ENCODE measurements at places on chromosomes 1 and 21. TPM values are rescaled to one million over a fixed set of nuclear protein-coding genes. Genes with fewer than 3 reads are reported as not detected.

- peak; percentile 45 for DNase-seq
Observed at GRCh38 chr1:161763522-161764098, 2.5 kb upstream of the ATF6 start.

The ERICH3 gene
- polyA plus RNA-seq: not detected

GRCh38 chr1:31164291-31164690 lies 75.4 kb downstream of the NKAIN1 start:
- DNase-seq: no peak

DNA sequence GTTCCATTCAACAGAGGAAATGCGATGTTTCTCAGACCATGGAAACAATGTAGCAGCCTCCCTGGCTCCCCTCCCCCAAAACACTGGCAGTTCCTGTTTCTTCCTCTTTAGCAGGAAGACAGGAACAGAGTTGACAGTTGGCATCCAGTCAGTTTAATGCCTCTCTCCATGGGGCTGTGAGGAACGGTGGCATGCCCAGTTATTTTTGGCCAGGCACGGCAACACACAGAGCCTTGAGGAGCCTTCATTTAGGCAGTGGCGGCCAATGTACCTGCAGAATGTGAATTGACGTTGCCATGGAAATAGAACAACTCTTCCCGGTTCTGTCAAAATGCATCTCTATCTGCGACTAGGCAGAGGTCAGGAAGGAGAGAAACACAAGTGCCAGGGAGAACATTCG lies 330.6 kb downstream of the DSCAM start:
- no peak for DNase-seq

The SPEN gene
- 8.7 TPM for polyA plus RNA-seq

The SRM gene
- polyA plus RNA-seq: 149 TPM

The GJA8 gene
- polyA plus RNA-seq: not detected

DNA sequence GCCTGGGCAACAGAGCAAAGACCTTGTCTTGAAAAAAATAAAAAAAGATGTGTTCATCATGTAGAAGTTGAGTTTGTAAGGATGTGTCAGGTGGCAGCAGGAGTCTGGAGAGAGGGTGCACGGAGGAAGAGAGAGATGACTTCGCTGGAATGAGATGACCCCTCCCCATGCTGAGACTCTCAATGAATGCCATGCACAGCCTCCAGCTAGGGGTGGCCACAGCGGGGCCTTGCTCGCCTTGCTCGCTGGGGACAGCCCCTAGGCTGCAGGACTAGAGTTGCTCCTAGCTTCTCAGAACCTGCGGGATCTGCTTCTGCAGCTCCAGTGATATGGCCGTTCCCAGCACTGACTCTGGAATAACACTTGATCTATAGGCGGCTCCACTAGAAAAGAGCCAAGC lies 6.6 kb upstream of the C2CD2 start:
- no peak for DNase-seq

- DNase-seq: no peak
Observed at GRCh38 chr21:29800056-29800455, 139.7 kb downstream of the GRIK1 start.

DNA sequence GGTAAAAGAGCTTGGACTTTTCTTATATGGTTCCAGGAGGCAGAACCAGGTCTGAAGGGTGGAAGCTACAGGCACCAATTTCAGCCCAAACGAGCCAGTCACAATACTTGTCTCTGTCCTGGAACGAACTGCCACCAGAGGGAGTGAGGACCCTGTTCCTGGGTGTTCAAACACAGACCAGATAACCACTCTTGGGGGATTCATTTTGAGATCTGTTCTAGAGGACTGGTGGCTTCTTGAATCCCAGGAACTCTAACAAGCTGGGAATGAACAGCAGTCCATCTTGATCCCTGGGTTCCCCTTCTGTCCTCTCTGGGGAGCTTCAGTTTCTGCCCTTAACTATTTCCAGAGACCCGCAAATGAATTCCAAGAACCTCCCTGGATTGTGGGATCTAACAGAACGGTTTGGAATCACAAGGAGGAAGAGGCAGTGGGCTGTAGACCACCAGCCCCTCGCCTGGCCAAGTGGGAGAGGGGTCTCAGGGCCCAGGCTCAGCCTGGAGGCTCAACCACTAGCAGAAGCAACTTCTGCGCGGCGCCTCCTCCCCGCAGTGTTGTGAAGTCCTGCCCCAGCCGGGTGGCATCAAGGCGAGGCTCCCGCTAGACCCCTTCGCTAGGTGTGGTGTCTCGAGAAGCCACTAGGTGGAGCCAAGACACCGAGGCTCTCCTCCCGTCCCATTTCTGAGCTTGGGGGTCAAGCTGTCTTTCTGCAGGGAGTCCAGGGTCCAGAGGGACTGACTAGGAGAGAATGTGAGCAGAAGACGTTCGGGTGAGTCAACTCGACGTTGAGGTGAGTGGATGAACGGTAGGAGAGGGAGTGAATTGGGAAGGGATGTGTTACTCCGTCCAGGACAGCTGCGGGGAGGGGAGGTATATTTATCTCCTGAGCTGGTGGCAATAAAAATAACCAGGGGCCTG lies 12.1 kb upstream of the NES start:
- DNase-seq: peak; percentile 79

GRCh38 chr1:223068900-223069665 lies 74.0 kb downstream of the TLR5 start:
- no peak for DNase-seq

DNA sequence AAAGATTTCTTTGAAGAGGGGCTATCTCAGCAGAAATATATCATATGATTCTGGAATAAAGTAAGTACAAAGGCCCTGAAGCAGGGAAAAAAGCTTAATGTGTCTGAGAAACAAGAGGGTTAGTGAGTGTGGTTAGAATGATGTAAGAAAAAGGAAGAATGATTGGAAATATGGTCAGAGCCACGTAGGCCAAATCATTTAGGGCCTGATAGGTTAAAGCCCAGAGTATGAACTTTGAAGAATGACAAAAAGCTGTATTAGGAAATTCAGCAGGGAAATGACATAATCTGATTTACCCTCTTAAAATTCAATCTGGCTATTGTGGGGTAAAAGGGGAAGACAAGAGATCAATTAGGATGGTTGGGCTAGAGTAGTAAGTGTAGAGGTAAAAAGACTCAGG lies 69.0 kb upstream of the MUTYH start:
- DNase-seq: no peak
